Fibroblast of the aortic adventitia (primary cell): ENCODE measurements at places on chromosomes 1 and 21. TPM values are rescaled to one million over a fixed set of nuclear protein-coding genes. Genes with fewer than 3 reads are reported as not detected.
A peak's percentile ranks its signal among the peaks of the same experiment; 100 is the strongest.

RGS1 gene
- total RNA-seq = not detected in 2 replicates

SAMD13 gene
- 1.4 and 3.1 TPM in 2 replicates for total RNA-seq

APOBEC4 gene
- not detected in 2 replicates for total RNA-seq

CAMK2N1 gene
- 5.2 and 28.5 TPM in 2 replicates for total RNA-seq

DNA sequence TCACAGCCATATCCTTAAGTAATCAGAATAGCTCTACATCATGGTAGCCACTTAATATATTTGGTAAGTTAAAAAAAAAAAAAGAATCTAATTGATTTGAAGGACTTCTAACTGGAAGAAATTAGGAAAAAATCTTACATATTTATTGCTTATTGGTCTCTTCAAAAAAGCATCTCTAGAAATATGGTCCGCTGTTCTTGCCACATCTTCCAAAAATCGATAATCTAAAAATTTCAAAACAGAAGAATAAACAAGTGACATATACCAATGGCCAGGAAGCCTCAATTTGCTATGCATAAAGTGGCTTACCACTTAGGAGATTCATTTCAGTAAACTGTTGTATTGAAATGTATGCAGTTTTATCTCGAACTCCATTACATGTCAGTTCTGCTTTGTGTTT, 2.3 kb downstream of the ZNHIT6 start:
- DNase-seq = no peak

DNA sequence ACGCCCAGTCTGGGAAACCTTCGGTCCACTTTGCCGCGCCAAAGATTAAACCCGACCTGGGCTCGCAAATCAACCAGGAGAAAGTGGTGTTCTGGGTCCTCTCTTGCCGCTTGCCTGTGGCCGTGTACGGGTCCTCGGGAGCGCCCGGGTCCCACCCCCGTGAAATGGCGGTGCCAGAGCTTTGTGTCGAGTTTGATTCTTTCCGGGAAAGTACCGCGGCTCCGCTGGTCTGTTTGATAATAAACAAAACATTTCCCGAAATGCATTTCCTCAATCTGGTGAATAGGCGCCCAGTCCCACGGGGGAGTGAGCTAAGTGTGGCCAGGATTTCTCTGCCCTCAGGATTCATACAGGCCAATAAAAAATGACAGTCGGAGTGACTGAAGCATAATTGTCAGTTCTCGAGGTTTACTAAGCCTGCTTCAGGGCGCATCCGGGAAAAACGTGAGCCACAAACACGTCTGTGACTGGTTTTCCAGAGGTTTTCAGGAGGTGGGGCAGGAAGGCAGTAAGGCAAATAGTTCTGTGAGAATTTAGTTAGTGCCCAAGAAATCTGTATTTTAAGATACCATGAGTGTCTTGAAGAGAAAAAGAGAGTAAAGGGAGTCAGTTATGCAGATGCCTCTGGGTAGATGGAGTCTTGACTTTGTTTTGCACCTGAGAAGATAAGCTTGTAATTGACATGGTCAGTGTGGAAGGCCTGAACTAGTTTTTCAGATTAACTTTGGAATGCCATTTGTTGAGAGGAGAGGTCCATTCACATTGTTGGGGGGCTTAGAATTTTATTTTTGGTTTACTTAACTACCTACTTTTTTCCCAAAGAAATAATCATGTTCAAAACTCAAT, 675 bp downstream of the IFNAR1 start:
- DNase-seq = peak; percentile 70

DNA sequence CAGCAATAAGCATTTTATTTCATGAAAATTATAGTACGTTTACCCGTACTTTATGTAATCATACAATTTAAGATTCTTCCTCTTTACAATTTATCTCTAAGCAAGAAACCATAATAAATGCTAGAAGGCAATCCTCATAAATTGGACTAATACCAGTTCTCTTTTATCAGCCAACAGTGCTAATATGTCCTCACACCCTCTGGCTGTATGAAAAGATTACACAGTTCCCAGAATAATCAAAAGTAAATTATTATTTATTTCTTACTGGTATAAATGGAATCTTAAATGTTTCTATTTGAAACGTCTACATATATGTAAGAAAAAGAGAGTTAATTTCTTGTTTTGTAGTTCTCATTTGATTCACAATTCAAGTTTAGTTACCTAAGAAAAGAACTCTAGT, 3.1 kb upstream of the CDKN2C start:
- no peak for DNase-seq

DNA sequence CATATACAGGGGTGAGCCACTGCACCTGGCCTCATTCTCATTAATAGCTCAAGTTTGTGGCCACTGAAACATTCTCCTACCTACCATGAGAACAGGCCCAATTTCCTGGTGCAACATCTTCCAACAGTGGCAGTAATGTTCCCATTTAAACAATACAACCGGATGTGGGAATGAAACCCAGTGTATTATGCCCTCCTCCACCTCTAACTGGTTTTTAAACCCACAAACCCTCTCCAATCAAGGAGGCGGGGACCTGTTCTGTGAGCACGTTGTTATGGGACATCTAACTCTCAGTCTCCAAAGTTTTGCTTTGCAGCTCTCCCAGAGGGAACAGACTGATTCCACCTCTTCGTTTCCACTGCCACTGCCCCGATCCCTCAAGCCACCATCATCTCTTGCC, 2.6 kb downstream of the CTNNBIP1 start:
- no peak for DNase-seq

DNA sequence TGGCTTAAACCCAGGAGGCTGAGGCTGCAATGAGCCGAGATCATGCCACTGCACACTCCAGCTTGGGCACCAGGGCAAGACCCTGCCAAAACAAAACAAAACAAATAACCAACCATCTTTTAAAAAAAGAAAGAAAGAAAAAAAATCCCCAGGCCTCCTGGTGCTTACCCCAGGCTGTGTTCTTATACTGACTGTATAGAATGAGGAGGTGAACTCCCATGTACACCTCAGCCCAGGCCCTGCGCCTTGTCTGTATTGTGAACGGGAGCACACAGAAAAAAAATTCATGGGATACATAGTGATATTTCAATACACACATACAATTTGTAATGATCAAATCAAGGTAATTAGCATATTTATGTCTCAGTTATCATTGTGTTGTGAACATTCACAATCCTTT, 14.1 kb downstream of the RPL5 start:
- no peak for DNase-seq

DNA sequence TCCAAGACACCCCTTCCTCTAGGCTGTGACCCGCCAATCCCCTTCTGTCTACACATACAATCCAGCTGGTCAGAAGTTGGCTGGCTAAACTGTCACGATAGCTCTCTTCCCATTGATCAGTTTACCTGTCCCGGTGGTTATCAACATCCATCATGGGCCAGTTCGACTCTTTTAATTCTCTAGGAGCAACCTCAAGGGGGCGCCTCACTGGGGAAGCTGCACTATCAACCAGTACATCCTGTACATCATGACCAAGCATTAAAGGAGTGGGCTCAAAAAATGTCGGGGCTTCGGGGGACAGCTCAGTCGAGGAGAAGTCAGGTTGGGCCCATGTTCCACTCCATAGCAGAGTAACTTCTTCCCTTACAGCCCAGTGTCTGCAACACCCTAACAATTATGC, 53.2 kb upstream of the B3GALNT2 start:
- no peak for DNase-seq

DNA sequence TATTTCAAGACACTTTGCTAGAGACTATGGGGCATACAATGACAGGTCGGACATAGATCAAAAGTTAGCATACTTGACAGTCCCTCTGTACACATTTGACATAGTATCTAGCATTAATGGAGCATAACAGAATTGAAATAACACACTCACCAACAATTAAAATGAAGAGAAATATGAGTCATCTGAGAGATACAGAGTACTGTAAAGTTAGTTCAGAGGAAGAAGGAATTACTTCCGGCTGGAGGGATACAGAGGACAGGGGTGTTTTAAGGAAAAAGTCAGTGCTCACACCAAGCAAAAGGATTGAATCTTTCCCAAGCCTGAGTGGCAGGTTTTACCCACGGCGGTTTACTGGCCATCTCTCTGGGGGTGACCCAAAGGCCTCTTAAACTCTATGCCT, 2.4 kb downstream of the ZMYND12 start:
- DNase-seq = no peak

DNA sequence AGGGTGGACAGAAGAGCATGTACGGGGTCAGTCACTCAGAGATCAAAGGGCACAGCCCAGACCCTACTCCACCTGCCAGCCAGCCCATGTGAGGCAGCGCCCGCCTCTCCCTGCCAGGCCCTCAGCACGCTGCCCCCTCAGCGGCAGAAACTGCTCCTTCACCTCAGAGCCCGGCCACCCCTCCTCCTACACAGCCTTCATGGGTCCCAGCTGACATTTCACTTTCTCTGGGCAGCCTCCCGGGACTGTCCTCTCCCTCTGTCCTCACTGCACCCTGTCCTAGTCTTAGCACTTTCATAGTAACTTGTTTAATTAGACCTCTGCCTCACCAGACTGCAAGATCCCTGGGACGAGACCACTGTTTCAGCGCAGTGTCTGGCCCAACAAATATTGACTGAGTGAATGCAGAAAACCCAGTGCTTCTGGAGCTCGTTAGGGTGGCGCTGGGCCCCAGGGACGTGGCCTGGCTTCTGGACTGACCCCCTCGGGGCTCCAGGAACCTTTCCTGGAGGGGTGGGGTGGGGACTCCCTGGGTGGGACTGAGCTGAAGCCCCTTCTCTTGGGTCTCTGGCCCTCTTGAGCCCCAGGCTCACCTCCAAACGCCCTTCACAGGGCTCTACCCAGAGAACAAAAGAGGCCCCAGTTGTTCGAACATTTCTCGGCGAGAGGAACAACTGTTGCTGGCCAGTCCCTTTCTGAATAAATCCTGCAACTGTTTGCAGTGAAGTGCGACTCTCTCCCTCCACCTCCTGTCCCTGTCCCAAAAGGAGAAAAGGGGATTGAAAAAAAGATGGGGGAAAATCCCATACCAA, 114.9 kb downstream of the CASZ1 start:
- no peak for DNase-seq

DNA sequence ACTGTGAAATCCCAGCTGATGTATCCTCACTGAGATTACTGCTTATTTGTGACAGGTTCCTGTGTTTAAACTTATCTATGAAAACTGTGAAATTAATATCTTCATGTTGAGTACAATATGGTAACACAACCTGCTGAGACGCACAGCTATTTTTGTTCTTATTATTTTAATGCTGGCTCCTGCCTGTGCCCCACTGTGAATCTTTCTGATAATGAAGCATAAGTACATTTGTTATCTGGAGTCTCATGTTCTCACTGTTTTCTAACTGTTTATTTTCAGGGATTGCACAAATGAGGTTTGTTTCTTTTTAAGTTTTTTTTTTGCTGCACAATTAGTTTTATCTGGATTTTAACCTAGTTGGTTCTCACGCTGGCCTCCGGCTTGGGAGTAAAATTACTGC, 39.9 kb upstream of the IFNAR2 start:
- no peak for DNase-seq

GRCh38 chr1:226579781-226580323, 31.3 kb downstream of the STUM start:
- DNase-seq = no peak

DNA sequence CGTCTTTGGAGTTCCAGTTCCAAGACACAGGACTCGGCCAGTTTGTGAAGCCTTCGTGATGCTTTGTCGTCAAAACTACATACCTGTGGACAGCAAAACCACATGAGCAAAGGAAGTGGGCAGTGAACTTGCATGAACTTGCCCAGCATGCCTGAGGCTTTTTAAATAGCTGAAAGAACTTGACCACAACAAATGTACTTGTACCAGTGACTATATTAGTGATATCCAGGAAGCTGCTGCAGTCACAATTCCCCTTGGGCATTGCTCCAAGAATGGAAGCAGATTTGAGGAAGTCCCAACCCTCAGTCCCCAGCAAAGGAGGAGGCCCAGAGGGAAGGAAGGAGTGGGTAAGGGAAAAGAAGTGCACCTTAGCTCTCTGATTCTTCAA, 2.6 kb downstream of the FUCA1 start:
- DNase-seq = no peak

DNA sequence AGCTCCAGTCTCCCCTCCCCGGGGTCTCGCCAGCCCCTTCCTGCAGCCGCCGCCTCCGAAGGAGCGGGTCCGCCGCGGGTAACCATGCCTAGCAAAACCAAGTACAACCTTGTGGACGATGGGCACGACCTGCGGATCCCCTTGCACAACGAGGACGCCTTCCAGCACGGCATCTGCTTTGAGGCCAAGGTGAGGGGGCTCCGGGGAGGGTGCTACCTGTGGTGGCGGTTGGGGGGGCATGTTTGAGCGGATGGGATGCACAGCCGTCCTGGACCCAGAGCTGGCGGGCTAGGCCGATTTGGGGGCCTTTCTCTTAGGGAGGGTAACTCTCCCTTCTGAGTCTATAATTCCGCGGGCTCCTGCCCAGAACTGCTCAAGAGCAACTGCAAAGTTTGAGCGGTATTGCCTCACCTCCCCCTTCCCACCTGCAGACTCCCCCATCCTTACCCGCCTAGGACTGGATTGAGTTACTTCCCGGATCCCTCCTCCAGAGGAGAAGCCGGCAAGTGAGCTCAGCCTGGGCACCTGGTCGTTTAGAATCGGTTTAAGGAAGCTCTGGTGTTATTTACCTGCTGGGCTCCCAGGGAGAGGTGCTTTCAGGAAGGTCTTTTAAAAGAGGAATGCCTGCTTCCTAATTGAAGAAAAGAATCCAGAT, 730 bp downstream of the NOS1AP start:
- DNase-seq = no peak

GRCh38 chr1:177020851-177021589, 143.5 kb downstream of the ASTN1 start:
- no peak for DNase-seq

DNA sequence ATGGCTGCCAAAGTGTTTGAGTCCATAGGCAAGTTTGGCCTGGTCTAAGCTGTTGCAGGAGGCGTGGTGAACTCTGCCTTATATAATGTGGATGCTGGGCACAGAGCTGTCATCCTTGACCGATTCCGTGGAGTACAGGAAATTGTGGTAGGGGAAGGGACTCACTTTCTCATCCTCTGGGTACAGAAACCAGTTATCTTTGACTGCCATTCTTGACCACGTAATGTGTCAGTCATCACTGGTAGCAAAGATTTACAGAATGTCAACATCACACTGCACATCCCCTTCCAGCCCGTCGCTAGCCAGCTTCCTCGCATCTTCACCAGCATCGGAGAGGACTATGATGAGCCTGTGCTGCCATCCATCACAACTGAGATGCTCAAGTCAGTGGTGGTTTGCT, 215.8 kb upstream of the JUN start:
- no peak for DNase-seq

DNA sequence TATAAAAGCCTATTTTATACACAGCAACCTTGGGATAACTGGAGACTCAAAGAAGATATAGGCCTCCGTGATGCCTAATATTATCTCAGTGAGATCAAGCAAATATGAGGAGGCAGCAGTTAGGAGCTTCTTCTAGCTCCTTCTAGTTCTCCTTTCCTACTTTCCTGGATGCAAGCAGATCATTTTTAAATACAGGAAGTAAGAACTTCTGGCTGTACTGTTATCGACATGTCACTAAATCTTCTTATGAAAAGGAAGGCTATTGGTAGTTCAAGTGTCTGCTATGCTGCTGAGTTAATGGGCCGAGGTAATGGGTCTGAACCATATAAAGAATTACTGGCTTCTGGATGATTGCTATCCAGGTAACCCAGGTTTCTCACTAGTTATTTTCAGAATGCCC, 15.9 kb downstream of the HSPA13 start:
- no peak for DNase-seq

- DNase-seq = no peak
Observed at GRCh38 chr1:111025109-111025508, 61.4 kb upstream of the LRIF1 start.
